Frontal cortex (tissue), 4 donors: ENCODE measurements at places on chromosomes 4 and X. TPM values are rescaled to one million over a fixed set of nuclear protein-coding genes. Genes with fewer than 3 reads are reported as not detected.

GRCh38 chr4:158810487-158811215 is 41.8 kb downstream of the FNIP2 start:
- DNase-seq: peak; percentile 35

DNA sequence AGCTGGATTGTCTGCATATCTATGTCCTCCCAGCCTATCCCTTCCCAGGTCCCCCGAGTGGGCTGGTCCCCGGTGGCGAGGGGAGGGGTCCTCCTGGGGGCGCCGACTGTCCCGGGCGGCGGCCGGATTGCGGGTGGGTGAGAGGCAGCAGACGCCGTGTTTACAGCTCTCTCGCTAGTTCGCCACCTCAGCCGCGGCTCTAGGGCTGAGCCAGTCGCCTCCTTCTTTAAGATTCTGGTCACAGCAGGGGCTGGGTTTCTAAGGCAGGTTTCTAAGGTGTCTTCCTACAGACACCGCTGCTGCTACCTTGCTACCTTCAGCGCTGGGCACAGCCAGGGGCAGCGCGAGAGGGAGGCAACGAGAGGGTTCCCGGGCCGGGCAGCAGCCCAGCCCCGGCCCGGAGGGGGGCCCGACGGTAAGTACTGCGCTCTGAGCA is 57.2 kb downstream of the FRMPD3 start:
- no peak for DNase-seq

DNA sequence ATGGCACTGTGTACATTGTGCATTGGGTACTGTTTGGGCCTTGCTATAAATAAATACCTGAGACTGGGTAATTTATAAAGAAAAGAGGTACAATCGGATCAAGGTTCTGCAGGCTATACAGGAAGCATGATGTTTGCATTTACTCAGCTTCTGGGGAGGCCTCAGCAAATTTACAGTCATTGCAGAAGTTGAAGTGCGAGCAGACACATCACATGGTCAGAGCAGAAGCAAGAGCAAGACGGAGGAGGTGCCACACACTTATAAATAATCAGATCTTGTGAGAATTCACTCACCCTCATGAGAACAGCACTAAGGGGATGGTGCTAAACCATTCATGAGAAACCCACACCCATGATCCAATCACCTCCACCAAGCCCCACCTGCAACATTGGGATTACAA is 505.0 kb downstream of the ARAP2 start:
- DNase-seq: no peak

- no peak for DNase-seq
Observed at GRCh38 chrX:147811803-147812202, 99.9 kb upstream of the FMR1 start.

FHIP1A gene
- 2.0 TPM for total RNA-seq
